Stimulated activated CD4-positive, alpha-beta T cell treated with anti-CD3 and anti-CD28 coated beads, Interleukin-15, amount 100 ng/mL, for 1 hour (primary cell): ENCODE measurements at places on chromosomes 5 and 9.

- no peak for DNase-seq
Observed at GRCh38 chr9:114693248-114693855, 11.4 kb upstream of the TEX48 start.

GRCh38 chr9:136207616-136208015 lies 2.7 kb upstream of the LHX3 start:
- DNase-seq, result no peak

DNA sequence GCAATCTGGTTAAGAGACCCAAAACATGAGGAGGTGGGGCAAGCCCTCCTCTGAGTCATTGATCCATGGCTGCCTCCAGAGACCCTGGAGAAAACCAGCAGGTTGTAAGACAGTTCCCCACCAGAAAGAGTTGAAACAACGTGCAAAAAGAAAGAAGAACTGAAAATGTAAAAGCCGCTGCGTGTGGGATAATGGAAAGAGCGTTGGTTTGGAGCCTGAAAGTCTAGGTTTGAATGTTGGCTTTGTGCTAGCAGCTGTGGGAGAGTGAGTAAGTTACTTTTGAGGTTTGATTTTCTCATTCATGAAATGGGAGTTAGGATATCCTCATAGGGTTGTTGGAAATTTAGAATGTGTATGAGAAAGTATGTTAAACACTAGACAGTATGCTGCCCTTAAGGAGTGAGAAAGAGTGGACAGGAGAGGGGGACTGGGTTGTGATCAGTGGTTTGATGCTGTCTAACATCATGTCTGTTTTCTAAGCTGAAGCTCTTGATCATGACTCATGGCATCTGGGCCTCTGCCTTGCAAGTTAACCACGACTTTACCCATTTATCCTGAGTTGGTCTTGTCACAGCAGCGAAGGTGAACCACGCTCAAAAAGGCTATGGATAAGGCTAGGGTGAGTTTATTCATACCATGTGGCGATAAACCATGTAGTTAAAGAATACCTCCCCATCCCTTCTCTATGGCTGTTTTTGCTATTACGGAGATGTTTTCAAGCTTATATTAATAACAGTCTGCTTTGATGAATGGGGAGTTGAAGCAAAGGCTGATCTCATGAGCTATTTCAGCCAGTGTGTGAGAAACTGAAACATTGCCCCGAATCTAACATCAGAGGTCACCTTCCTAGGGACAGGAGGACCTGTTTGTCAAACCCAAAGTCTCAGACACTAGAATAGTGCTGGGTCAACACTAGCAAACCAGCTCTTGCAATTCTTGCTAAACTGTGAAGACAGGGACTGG lies 41.3 kb downstream of the ZNF366 start:
- no peak for DNase-seq

- DNase-seq, result no peak
Observed at GRCh38 chr9:120868339-120868675, 8.7 kb downstream of the PHF19 start.

- DNase-seq, result no peak
Observed at GRCh38 chr9:124303762-124304161, 46.0 kb downstream of the NEK6 start.

DNA sequence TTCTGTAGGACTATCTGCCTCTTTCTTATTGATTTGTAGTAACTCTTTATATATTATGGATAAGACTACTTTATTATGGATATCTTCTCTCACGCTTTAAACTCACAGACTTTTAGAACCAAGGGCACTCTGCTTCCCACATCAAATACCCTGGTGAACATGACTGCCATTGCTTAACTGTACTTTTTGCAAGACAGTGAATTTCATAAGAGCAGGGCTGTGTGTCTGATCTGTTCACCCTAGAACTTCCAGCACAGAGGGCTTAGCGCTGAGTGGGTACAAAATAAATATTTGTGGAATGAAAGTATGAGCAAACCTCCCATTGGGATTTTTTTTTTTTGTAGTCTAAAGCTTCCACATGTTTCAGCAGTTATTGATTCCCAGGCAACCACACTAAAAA lies 84.8 kb downstream of the CFAP77 start:
- no peak for DNase-seq

DNA sequence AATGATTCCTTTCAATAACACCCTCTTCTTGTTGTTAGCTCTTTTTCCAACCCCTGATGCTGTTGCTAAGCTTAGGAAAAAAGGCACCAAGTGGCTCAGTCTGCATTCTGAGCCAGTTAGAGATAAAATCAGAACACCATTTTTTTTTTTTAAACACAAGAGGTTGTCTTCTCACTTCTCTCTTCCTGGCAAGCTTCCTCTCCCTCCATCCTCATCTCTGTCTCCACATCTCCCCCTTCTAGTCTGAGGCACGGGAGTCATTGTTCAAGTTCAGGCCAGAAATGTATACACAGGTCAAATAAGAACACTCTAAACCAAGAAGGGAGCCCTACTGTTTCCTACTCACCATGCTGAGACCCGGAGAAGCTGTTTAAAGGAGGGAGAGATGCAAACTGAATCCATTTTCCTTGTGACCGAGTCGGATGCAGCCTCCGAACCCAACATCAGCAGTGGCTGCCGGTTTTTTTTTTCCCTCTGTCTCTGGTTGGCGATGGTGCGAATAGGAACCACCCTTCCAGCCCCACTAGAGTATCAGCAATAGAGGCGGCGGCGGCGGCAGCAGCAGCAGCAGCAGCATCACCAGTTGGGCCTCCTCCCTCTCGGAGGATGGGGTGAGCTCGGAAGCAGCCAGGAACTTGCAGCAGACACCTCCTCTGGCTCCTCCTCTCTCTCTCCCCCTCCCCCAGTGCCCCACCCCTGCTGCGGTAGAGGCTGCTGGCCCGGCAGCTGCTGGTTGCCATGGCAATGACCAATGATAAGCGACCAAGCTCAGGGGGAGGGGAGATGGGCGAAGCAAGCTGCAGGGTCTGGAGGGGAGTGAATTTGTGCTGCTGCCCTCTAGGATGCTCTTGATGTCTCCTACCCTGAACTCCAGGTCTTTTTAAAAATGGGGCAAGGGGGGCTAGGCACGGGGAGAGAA lies at the start of gene JAKMIP2:
Gene JAKMIP2, minus strand, starts transcription at position 619 of the 919 bp plus-strand sequence. CDS start 110,922 bp downstream, outside the sequence.
- peak; percentile 70 for DNase-seq
